ENCODE measurements at places on chromosomes 1 and 21. TPM values are rescaled to one million over a fixed set of nuclear protein-coding genes. Genes with fewer than 3 reads are reported as not detected.
A peak's percentile ranks its signal among the peaks of the same experiment; 100 is the strongest.

Gene GPR3
- total RNA-seq, result 0.49 TPM

Gene SELL
- total RNA-seq, result 2.2 TPM

Gene EDN2
- 13.5 TPM for total RNA-seq

Gene NES
- total RNA-seq, result 8.1 TPM

DNA sequence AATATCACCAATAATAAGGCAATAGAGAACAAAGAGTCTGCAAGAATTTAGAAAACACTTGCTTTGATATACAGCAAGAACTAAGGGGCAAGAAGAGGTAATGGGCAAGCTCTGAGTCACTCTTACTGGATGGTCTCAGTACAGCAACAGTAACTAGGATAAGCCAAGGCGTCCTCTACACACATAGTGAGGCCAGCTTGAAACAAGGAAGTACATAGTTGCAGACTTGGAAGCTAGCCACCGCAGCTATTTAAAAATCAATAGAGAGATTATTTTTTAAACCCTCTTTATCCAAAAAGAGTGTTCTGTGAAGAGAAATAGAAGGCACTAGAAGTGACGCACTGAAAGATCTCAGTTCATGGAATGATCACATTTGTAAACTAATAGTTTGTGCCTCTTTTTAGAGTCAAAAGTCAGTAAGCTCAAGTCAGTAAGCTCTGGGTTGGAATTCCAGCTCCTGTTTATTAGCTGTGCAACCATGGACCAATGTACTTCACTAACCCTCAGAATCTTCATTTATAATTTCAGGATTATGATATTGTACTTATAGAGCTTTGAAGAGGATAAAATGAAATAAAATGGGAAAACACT lies 118.6 kb downstream of the AKT3 start:
- no peaks in the 10 kb centered on the region for H3K27me3 ChIP-seq
- H3K4me3 ChIP-seq, result no peak overlapping the region
- no peak overlapping the region for H3K27ac ChIP-seq
- no peak for DNase-seq

DNA sequence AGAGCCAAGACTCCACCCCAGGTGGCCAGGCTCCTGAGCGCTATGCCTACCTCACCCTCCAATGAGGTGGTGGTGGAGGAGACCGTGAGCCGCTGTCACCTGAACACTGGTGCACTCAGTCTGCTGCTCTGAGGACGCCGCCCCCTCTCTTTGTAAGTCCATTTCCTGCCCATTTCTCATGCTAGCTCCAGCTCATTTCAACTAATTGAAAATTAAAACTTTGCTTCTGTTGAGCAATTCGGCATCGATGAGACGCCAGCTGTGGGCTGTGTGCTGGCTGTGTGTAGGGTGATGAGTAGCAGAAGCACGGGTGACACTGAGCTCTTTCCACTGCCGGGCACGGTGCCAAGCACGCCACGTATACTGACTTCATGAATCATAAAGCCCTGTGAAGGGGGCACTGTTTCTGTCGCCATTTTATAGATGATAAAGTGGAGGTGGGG lies 11.2 kb downstream of the TNFRSF1B start:
- peak overlapping the region; percentile 49 for H3K27ac ChIP-seq
- no peaks in the 10 kb centered on the region for H3K27me3 ChIP-seq
- peak; percentile 61 for DNase-seq
- no peaks in the 10 kb centered on the region for H3K36me3 ChIP-seq
- no peak overlapping the region for H3K4me3 ChIP-seq
- H3K4me1 ChIP-seq, result no peaks in the 10 kb centered on the region

DNA sequence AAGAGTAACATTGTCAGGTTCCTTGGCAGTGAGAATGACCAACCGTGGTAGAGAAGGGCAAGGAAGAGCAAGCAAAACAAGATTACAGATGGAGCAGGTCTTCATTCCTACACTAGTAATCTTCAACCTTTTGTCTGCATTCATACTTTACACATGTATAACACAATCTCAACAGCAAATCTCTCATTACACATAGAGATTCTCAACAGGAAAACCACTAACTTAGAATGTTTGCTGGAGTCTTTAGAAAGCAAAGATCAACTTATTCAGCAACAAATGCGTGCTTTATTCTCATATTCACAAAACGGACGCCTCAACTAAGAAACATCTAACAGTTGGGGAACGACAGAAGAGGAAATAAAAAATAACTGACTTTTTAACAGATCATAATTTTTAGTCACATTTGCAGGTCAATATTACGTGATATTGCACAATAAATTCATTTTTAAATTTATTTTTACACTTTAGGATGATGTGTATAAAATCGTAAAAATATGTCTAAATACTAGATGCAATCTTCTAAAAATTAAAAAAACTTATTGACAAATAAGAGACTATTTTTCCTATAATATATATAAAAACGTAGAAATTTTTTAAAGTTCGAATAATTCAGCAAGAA lies 82.9 kb downstream of the ARID4B start:
- no peak overlapping the region for H3K27ac ChIP-seq
- DNase-seq, result no peak
- H3K27me3 ChIP-seq, result no peaks in the 10 kb centered on the region
- no peak overlapping the region for H3K4me3 ChIP-seq
- no peaks in the 10 kb centered on the region for H3K4me1 ChIP-seq

DNA sequence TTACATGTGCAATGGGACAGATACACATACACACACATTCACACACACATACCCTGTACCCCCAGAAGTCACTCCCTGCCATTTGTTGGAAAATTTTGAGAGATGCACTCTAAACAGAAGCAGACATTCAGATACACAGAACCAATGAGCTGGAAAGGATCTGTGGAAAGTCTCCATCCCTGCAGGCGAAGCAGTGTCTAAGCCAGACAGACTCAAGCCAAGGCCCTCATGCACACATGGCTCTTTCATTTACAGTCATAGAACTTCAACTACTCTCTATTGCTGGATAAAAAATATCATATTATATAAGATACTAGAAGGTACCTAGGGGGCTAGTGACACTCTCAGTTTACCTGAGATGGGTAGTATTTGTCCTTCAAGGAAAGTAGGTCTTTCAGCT lies 7.3 kb upstream of the SEC16B start:
- no peak for DNase-seq
- no peaks in the 10 kb centered on the region for H3K4me1 ChIP-seq
- no peak overlapping the region for H3K27ac ChIP-seq
- H3K4me3 ChIP-seq, result no peak overlapping the region
- no peaks in the 10 kb centered on the region for H3K27me3 ChIP-seq

GRCh38 chr1:170247751-170248521 lies 102.2 kb downstream of the NTMT2 start:
- H3K27ac ChIP-seq, result no peak overlapping the region
- H3K4me3 ChIP-seq, result no peak overlapping the region
- H3K4me1 ChIP-seq, result no peaks in the 10 kb centered on the region
- no peak for DNase-seq
- no peaks in the 10 kb centered on the region for H3K27me3 ChIP-seq

DNA sequence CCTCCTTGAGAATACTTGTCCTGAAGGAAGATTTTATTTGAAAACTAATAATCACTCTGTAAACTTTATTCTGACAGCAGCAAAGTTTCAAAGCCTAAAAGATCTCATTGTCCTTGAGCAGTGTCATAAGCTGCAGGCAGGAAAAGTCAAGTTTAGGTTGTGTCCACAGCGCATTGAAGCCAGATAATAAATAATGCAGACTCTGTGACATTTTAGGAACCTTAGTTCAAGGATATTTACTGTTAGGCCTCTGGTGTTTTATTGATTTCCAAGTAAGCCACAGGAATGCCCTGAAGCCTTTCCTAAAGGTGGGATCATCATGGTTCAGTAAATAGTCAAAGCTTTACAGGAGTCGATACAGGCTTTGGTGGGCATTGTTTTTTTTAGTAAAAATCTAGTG lies 356.4 kb upstream of the SGIP1 start:
- no peaks in the 10 kb centered on the region for H3K27me3 ChIP-seq
- no peak overlapping the region for H3K27ac ChIP-seq
- DNase-seq, result no peak
- no peaks in the 10 kb centered on the region for H3K4me1 ChIP-seq

Data from colonic mucosa (tissue), 4 donors.